ENCODE measurements at places on chromosomes 4 and X. TPM values are rescaled to one million over a fixed set of nuclear protein-coding genes. Genes with fewer than 3 reads are reported as not detected.

Gene GABRG1
- 0.16 TPM for total RNA-seq

Gene FRMPD4
- not detected for total RNA-seq

Gene IL21
- not detected for total RNA-seq

Gene MAGEA9B
- not detected for total RNA-seq

Gene ENPP6
- not detected for total RNA-seq

Gene CTAG1B
- not detected for total RNA-seq

Gene FTHL17
- total RNA-seq: not detected

Gene ASB12
- total RNA-seq: not detected

Gene ZAR1
- not detected for total RNA-seq

Gene HTN1
- not detected for total RNA-seq

Gene MAGEE2
- not detected for total RNA-seq

Gene UGT8
- total RNA-seq: 0.13 TPM

Gene ETDC
- not detected for total RNA-seq

Gene GLRA2
- total RNA-seq: not detected

Gene SPANXD
- not detected for total RNA-seq

Measured in mesenteric fat pad (tissue), 1 donor.